ENCODE measurements at places on chromosomes 7 and 10.
A peak's percentile ranks its signal among the peaks of the same experiment; 100 is the strongest.

DNA sequence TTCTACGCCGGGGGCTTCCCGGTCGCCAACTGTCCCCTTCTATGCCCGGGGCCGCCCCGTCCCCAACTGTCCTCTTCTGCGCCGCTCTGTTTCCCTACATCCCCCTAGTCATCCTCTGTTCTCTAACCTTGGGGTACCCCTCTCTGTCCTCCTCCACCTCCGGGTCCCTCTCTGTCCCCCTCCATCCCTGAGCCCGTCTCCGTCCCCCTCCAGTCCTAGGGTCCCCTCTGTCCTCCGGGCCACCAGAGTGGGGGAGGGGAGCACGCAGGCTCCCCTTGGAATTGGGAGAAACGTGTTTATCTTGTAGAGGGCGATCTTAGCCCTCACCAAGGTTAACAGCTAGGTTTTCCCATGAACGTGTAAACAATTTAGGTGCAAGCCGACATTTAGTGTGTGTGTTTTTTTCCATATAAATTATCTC lies 852 bp upstream of the KLF6 start:
- peak; percentile 75 for DNase-seq

GRCh38 chr7:25087855-25088254 lies 37.2 kb downstream of the CYCS start:
- no peak for DNase-seq

DNA sequence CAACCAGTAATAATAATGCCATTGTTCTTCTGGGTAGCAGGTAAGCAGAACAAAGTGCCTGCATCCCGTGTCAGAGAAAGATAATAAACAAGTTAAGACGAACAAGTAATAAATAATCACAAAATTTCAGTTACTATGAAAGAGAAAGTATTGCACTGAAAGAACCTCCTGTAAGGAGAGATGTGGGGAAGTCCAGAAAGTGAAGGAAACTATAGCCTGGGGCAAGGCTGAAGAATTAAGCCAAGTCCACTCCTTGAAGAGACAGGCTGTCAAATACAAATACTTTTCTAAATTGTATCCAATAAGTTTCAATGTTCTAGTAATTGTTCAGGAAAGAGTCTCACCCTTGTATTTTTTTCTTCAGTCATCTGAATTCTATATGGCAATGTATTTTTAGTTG lies 611.4 kb downstream of the MAGI2 start:
- DNase-seq, result no peak

DNA sequence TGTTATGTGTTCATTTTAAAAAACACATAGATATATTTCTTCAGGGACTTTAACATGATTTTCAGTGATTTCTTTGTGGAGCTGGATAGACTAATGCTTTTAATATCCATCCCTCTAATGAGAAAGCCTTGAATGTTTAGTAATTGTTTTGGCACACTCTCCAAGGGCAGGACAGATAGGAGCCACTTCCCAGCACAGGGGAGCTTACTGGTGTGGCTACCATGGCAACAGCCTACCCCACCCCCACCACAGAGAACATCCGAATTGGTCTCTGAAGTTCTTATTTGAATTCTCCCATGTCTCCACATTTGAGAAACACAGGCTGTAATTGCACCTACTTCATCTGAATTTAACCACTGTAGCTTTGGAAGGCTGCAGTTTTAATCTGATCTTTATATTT lies 87.7 kb downstream of the PRKG1 start:
- no peak for DNase-seq

DNA sequence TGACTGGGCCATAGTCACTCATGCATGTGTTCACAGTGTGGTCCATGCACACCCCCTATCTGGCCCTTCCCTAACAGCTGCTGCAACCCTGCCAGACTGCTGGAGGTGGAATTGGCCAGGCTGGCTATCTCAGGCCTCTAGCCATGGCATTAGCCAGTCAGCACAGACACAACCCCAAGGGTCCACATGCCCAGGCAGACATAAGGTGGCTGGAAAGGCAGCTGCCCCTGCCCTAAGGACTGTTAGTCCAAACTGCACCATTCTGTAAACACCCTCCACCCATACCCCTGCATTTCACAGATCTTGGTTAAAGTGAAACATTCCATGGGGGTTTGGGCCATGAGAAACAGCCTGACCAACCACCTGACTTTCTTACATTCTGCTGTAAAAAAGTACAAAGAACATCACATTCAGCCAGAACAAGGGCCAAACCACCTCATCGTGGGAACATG lies 137.4 kb upstream of the KCNMA1 start:
- DNase-seq, result no peak

DNA sequence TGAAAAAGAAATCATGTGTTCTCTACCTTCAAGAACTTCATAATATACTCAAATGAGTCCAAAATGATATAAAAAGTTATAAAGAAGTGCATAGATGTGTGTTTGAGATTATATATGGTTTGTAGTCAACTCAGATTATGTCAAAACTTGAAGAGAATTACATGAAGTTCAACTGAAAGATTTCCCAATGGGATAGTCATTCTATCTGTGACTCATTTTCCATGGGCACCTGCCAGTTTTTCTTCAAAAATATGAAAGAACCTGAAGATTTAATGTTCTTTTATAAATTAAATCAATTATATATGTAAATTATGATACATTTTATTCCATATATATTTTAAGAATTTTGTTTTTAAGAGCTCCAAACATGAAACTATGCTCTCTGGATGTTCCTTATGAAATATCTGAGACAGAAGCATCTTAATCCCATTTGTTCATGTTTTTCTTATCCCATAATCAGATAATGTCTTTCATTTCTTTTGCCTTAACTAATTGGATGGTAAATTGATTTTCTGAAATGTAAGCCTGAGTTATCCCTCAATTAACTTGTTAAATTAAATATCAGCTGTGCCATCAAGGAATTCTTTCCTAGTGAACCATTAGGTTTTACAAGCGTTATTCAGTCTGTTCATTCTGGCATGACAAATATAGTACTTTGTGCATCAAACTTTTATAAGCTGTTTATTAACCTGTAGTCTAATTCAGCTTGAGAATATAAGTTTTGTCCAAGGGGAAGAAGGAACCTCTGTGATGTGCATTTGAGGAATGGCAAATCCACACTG lies 387.1 kb downstream of the IPMK start:
- no peak for DNase-seq

DNA sequence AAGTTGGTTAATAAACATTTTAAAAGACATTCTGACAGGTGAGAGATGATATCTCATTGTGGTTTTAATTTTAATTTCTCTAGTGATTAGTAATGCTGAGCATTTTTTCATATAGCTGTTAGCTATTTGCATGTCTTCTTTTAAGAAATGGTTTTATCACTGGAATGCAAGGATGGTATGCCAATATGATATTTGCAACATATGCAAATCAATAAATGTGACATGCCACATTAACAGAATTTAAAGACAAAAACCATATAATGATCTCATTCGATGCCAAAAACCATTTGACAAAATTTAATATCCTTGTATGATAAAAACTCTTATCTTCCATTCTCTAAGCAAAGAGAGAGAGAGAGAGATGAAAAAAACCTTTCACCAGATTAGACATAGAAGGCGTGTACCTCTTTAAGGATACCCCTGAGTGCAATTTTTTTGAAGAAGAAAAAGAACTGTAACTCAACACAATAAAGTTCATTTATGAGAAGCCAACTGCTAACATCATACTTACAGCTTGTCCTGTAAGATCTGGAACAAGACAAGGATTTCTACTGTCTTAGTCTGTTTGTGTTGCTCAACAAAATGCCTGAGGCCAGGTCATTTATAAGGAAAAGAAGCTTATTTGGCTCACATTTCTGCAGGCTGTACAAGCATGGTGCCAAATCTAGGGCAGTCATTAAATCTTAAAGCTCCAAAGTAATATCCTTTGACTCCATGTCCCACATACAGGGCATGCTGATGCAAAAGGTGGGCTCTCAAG lies 39.7 kb upstream of the ZMYND11 start:
- DNase-seq, result no peak

GRCh38 chr10:2326411-2326810 lies 589.1 kb upstream of the ADARB2 start:
- peak; percentile 45 for DNase-seq

GRCh38 chr7:75649462-75649861 lies 89.3 kb downstream of the HIP1 start:
- no peak for DNase-seq

DNA sequence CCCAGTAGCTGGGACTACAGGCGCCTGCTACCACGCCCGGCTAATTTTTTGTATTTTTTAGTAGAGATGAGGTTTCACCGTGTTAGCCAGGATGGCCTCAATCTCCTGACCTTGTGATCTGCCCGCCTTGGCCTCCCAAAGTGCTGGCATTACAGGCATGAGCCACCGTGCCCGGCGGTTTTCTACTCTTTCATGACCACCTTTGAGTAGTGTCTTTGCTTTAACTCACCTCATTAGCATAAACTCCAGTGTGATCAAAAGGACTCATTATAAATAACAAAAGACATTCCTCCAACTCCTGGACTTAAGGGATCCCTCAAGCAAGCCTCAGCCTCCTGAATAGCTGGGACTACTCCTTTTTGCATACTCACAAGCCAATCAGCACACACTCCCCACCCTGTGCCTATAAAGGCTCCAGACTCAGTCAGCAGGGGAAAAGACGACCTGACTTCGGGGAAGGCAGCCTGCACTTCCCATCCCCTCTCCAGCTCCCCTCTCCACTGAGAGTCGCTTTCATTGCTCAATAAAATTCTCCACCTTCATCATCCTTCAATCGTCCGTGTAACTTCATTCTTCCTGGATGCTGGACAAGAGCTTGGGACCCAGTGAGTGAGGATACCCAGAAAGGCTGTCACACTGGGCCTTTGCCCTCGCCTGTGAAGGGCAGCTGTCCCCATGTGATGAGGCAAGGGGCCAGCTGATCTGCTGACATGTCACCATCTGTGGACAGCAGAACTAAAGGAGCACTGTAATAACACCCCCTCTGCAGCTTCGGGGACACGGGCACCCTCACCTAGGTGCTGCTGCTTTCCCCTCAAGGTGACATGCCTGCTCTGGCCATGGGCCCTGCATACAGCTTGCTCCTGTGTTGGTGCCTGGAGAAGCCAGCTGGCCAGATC lies 35.0 kb upstream of the EIF4H start:
- no peak for DNase-seq

DNA sequence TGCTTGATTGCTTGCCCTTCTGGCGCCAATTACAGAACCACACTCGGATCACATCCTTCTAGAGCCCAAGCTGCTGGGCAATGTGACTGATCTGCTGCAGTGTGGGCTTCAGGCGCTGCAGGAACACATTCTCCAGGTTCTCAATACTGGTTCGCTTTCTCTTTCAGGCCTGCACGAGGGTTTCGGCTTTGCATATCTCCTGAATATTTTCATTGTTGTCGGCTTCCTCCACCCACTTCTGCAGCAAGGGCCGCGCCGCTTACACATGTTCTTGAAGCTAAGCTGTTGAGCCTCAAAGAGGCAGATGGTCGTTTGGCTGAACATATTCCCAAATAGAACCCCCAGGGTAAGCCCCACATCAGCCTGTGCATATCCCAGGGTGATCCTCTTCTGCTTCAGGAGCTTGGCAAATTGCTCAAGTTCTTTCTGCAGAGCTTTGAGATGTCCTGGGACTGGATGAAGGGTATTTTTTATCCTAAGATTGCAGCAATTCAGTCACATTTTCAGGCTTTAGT lies 64.6 kb downstream of the HERC4 start:
- DNase-seq, result no peak

- no peak for DNase-seq
Observed at GRCh38 chr7:100418930-100419659, 9.4 kb downstream of the ZCWPW1 start.
